ENCODE measurements at places on chromosomes 7 and 10.

DNA sequence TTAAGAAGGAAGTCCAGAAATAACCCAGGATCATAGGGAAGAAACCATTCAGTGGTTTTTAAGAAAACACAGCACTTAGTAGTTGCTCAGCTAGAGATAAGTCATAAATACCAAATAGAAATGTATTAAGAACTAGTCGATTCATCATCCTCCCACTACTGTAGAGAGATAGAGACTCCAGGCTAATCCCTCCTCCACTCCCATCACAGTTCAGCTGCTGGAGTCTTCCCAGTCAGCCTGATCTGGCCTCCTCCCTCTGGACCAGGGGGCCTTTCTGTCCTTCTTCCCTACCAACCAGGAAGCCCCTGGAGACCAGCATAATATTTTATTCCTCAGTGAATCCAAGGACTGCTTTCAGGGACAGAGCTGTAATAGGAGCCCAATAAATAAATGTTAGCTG, 294.1 kb upstream of the YAE1 start:
- DNase-seq, result no peak

GRCh38 chr7:33108554-33109004, 625 bp downstream of the RP9 start:
- DNase-seq, result no peak

DNA sequence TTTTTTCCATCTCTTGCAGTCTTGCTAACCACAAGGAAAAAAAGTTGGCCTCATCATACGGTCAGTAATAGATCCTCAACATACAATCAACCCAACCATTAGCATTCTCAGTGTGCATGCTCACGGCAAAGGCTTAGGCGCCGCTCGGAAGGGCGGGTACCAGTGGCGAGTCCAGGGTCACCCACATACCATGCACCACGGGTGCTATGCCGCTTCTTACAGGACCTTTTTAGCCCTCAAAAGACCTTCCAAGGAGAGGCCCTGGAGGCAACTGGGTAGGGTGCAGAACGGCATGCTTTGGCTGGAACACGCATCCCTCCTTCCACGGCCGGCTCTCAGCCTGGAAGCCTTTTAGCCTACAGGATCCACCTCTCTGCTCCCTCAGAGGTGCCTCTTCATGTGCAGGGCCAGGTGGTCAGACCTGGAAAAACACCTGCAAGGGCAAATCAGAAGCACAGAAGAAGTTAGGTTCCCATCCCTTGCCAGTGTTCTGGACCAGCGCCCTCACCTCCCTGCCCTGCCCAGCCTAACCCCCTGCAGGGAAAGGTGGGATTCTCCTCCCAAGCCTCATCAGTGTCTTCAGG, 5.8 kb downstream of the KLF6 start:
- DNase-seq, result no peak

DNA sequence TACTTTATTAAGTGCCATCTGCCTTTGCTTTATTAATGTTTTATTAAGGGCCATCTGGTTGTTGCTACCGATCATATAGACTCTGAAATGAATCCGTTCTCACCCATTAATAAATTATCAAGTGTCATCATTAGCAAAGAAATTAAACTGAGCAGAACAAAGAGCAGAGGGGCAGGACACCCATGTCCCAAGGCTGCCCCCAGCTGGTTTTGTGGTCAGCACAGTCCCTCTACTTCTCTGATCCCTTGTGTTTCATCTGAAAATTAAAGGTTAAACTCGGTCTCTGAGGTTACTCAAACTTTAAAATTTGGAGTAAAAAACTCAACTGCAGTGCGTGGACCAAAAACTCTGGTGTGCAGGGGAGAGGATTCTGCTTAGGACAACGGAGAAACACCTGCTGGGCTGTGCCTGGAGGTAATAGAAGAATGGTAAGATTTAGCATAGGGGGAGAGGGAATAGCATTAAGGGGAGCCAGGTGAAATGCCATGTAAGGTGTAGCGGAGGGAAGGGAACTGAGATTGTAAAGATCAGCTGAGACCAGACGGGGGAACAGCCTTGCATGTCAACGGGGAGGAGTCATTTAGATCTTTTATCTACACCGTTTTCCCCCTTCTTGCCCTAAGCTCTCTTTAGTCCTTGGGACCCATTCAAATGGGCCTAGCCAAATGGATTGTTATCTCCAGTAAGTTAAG, 10.8 kb upstream of the GSDME start:
- no peak for DNase-seq

GRCh38 chr7:81014908-81015307, 96.1 kb upstream of the SEMA3C start:
- no peak for DNase-seq

GRCh38 chr10:76318211-76318610, 886.8 kb downstream of the LRMDA start:
- no peak for DNase-seq

DNA sequence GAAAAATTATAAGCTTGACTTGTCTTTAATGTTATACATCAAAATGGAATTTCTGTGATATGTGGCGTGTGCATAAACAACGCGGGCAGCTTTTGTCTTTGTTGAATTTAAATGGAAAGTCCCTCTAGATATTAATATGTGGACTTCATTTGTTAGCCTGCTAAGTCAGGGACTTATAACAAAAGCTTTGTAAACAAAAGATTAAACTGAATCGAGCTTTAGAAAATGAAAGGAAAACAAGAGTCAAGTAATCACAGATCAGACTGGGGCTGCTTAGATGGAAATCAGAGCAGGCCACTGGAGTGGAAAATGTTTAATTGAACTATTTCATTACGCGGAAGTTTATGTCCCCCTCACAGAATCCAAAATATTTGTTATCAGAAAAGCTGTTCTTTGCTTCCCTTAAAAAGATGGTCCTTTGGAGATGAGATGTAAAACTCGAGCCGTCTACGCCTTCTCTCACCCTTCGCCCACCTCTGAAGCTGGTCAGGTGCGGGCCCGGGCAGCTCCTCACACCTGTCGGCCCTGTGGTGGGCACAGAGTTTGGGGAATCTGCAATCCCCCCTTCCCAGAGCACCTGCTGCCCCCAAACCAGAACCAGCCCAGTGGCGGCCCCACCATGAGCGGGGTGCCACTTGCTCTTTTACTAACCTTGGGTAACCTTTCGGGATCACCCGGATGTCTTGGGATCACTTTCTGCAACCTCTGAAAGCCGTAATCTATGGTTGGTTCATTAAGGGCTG, 116.2 kb downstream of the EBF3 start:
- DNase-seq, result no peak

- DNase-seq, result no peak
Measured at GRCh38 chr7:44313621-44314031, 11.8 kb downstream of the CAMK2B start.

- no peak for DNase-seq
Measured at GRCh38 chr10:28841625-28842024, 164.3 kb downstream of the BAMBI start.

DNA sequence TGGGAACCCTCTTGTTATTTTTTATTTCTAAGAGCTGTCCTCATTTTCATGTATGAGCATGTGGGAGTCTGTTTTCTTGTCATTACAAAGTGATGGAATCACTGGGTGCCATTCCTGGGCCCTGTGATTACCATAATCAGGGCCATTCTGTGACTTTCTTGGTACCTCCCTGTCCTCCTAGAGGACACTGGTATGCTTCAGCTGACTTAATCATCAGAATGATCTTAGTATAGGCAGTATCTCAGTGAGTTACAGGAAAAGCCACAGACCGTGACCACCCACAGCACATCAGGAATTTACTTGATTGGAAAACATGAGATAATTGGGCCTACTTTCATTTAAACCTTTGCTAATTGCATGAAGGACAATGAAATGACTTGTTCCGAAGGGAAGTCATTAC, 7.2 kb downstream of the NOM1 start:
- DNase-seq, result no peak

DNA sequence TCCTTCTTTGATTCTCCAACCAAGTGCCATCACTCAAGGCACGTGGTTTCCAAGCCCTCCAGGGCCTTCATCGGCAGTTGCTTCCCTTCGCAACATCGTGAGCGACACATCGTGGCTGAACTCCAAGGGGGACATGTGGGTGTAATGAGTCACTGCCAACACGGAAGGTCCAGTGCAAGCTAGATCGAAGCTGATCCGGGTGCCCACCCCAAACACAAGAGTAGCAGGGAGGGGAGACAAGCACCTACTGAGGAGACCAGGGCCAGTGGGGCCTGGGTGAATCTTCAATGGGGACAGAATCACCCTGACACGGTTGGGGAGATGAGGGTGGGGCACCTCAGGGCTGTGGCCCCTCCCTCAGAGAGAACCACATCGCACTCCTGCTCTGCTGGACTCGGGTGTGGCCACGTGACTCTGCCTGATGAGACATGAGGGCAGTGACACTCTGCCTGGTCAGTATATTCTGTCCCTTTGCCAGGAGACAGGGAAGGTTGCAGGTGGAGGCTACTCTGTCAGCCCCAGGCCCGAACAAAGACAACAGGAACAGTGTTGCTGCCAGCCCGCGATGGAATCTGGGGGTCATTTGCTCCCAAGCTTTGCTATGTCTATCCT, 36.8 kb upstream of the HSPA12A start:
- no peak for DNase-seq

GRCh38 chr7:36925207-36925606, 200.9 kb upstream of the AOAH start:
- DNase-seq, result no peak

- DNase-seq, result no peak
Measured at GRCh38 chr7:141431140-141431479, 120.1 kb upstream of the AGK start.

DNA sequence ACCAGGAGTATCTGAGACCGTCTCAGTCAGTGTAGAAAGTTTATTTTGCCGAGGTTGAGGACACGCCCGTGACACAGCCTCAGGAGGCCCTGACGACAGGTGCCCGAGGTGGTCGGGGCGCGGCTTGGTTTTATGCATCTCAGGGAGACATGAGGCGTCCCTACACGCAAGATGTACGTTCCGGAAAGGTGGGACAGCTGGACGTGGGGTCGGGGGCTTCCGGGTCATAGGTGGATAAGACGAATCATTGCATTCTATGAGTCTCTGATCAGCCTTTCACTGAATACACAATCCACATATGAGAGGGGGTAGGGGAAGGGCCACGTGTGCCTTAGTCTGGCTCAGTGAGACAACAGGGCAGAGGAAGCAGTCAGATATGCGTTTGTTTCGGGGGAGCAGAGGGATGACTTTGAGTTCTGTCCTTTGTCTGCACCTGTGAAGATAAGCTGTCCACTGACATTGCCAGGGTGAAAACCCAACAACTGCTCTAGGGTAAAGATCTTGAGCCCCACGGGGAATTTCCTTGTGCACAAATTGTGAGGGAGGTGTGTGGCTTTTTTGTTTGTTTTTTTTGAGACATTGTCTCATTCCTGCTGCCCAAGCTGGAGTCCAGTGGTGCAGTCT, 66.2 kb downstream of the DNAJB6 start:
- no peak for DNase-seq

DNA sequence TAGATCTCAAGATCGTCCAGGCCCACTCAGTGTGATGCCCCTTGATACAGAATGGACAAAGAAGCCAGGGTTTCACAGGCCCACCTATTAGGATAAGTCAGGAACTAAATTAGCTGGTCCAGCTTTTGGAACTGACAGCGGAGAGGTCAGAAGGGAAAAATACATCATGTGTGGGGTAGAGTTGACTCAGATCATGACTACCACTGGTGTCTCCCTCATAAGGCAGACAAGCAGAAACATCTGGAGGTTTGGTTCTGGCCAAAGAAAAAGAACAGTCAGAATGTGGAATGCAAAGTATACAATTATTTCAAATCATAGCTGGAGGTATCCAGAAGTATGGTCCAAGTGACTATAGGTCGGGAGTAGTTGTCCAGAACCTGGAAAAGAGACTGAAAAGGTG, 621.1 kb upstream of the CELF2 start:
- DNase-seq, result no peak

- DNase-seq, result no peak
Measured at GRCh38 chr7:102155821-102156441, 130.7 kb upstream of the SH2B2 start.

- DNase-seq, result no peak
Measured at GRCh38 chr7:113141803-113142202, 23.4 kb upstream of the SMIM30 start.

DNA sequence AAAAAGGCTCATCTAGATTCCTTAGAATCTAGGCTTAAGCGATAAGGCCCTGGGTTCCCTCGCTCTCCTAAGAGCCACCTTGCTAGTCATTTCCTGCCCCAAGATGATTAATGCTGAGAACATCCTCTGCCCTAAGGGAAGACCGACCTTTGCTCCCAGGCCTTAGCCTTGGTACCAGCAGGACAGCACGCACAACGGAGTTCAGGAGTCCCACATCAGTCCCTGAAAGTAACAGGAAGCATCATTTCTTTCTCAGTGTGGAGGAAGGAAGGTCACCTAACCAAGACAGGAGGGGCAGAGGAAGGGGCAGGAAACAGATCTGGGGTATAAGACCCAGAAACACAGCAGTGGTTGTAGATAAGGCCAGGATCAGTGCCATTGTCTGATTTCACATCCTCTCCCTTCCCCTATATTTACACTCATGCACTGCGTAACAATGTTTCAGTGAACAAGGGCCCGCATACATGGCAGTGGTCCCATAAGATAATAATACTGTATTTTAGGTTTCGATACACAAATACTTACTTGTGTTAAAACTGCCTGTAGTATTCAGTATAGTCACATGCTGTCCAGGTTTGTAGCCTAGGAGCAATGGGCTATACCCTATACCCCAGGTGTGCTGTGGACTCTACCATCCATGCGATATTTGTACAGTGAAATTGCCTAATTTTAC, 8.1 kb upstream of the FAM107B start:
- DNase-seq, result no peak

DNA sequence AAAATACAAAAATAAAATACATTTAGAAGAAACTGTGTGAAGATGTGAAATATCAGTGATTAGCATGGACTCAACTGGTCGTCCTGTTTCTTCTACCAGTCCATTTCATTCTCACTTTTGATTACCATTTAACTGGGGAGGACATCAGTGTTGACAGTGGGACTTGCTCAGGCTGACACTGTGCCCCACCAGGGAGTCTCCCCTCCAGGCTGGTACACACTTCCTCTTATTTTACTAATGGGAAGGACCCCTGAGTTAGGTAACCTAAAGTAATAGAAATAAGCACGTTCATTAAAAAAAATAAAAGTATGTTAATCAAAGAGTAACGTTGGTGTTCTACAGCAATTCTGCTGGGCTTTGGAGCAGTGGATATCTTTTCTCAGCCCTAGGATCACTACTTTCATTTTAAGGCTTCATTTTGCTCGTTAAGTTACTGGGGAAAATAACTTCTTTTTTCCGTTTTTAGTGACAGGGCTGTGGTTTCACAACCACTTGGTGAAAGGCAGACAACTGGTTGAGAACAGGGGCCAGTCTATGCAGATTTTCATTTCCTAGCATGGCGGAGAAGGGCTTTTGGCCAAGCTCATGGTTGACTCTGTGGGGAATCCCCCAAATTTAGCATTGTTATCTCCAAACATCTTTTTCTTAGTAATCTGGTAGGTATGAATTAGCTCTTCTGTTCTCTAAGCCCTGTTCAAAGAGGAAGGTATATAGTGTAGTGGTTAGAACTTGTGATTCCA, 2.1 kb downstream of the SNX10 start:
- no peak for DNase-seq

GRCh38 chr7:18087026-18087686, 59.5 kb upstream of the PRPS1L1 start:
- no peak for DNase-seq

GRCh38 chr7:151311294-151311864, 30.2 kb upstream of the NUB1 start:
- DNase-seq, result no peak

GRCh38 chr10:18401416-18402195, 249.8 kb downstream of the NSUN6 start:
- no peak for DNase-seq
